ENCODE measurements at places on chromosomes 2 and 18.
A peak's percentile ranks its signal among the peaks of the same experiment; 100 is the strongest.

DNA sequence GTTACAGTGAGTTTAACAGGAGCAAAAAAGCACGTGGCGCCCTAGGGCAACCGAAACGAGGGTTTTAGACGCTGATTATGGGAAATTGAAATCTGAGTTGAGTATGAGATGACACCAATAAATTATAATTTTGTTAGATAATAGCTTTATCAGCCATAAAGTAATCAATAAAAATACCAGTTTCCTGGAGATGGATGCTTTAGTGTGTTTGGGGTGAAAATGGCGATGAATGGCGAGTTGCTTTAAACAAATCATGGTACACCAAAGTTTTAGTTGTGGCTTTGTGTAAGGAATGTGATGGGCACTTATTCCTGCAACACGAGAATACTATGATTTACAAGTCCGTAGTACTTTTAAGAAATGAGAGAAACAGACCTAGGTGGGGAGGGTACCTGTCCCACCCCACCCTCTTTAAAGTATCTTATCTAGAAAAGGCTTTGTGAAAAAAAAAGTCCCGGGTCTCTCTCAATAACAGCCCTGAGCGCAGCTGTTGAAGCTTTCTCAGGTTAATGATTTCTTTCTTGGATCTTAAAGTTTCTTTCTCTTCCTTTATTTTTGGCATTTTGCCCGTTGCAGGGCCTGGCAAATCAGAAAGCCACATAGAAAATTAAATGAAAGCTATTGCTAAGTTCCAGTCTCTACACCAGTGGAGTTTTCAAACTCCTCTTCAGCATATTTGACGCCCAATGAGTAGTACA, 1.5 kb upstream of the RRM2 start:
- DNase-seq = no peak

DNA sequence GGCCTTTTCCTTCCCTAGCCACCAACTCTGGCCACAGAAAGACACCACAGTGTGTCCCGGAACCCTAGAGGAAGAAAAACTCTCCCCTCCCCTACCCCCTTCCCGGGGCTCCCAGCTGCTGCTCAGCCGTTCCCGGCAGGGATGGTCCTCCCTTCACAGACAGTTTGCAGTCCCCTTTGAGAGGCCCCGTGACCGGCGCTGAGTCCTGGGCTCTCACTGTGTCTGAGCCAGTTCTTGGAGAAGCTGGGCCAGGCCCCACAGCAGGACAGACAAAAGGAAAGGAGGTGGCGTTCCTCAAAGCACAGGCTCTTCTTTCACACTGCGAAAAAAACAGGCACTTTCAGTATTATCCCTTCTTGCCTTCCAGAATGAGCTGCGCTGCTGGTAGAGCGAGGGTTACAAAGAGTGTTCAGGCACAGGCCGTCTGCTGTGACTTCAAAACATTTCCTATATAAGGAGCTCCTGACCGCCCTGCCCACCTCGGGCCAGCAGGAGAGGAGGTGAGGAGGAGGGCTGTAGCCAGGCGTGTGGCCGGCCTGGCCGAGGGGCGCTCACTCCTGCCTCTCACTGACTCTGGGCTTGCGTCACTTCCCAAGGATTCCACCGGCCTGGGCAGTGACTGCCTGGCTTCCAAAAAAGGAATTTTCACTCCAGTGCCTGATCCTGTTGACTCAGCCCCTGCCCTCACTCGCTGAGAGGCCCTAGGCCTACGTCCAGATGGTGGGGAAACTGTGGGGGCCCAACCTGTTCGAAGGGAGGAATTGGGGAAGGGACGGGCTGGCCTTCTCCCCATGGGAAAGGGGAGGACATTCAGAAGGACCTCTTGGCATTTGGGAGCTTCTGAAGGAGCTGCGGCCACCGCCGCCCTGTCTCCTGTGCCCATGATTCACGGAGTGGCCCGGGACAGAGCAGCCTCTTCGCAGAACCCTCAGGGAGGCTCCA, 24.9 kb downstream of the CIDEA start:
- peak; percentile 61 for DNase-seq

GRCh38 chr2:134107402-134107801, 146.5 kb upstream of the MGAT5 start:
- DNase-seq = no peak

- no peak for DNase-seq
These were observed 168.3 kb downstream of the PRPF40A start for GRCh38 chr2:152548996-152549395.

DNA sequence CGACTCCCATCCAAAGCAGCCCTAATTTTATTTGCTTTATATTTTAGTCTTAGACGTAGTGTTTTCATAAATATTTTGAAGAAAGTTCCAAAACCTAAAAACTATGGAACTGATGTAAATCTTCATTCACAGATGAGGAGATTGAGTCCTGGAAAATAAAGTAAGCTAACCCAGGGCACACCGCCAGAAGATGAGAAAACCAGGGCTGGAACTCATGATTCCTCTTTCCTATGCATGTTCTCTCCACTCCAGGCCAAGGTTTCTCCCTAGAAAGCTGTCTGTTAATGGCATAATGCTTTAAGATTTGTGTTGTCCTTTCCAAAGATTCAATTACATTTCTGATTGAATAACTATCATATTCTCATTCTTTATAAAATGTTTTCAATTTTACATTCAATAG, 78.4 kb upstream of the ZC3H15 start:
- no peak for DNase-seq

DNA sequence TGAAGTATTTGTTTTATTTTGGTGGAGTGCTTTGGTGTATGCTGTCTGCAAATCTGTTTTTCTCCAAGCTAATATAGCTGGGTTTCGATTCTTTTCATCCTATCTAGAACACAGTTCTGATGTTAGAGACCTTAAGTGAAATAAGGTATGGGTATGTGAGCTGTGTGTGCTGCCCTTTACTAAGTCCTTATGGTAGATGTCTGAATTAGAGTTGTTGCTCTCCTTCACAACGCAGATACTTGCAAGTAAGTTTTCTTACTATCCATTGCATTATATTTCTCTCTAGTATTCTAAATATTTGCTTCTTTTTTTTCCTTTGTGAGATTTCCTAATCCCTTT, 38.6 kb downstream of the AGFG1 start:
- no peak for DNase-seq

- DNase-seq = no peak
These were observed 14.1 kb upstream of the CYS1 start for GRCh38 chr2:10094271-10094814.

DNA sequence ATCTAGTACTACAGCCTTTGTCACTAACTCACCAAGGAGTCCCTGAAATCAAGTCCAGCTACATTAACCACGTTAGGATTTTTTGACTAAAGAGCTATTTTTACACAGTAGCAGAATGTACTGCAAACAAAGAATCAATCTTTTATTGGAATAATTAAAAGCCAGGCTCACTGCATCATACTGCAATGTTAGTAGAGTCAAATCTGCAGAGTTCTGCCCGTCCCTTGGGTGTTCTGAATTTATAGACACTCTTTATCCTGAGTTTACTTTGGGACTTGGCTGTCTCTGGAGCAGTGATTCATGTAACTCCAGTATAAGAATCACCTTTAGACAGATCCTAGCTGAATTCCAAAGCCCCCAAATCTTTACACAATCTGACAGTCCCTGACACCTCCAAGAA, 127.9 kb upstream of the THSD7B start:
- DNase-seq = no peak

GRCh38 chr18:62118328-62118727, 68.5 kb downstream of the PIGN start:
- no peak for DNase-seq

GRCh38 chr2:207529330-207530159, at the start of gene CREB1:
TSS of gene CREB1 (plus strand) at chr2:207529962. CDS start at chr2:207555636, 25,674 bp downstream.
- peak; percentile 99 for DNase-seq

GRCh38 chr2:110100480-110100879, 15.1 kb downstream of the MALL start:
- DNase-seq = no peak

DNA sequence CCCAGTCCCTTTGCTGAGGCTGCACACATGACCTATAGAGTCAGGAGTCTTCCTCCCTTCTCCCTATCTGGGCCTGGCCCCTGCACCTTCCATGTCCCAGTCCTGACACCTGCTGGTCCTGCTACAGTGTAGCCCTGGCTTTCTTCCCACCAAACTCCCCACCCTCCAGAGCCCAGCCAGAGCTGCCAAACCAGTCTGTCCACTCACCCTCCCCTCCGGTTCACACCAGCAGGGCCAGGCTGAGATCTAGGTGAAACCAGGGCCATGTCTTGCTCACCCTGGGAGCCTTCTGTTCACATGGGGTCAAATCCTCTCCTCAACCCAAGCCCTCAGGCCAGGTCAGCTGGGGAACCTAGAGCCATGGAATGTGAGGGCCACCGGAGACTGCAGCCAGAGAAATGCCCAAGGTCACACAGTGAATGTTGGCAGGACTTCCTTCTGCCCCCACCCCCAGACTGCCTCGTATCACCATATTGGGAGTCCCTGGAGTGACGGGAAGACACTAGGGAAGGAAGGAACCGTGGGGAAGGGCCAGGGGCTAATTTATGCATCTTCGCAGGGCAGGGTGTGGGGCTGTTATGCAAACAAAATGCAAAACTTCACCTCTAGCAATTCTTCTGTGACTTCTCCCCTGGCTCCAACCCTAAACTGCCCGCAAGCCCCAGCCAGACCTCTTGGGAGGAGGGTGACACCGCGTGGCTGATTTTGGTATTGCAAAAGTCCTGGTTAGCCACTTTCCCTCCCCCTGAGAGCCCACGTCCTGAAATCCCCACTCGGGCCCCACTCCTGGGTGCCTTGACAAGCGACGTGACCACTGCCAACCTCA, 14.6 kb downstream of the TNS1 start:
- DNase-seq = peak; percentile 88

- no peak for DNase-seq
These were observed 53.5 kb downstream of the DARS1 start for GRCh38 chr2:135931776-135932443.

Data from left lung (tissue), 14 donors.